Muscle of arm (tissue), 14 donors: ENCODE measurements at places on chromosomes 1 and 21.

DNA sequence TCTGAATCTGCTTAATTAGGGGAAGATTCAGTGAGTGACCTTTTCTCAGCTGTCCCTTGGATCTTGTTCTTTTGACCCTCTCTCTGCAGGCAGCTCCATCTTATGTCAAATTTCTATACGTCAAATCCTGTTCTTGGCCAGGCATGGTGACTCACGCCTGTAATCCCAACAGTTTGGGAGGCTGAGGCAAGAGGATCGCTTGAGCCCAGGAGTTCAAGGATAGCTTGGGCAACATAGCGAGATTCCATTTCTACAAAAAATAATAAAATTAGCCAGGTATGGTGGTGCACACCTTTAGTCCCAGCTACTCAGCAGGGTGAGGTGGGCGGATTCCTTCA lies 12.3 kb upstream of the CDC42 start:
- no peak for DNase-seq

- DNase-seq, result no peak
Measured at GRCh38 chr1:243510928-243511327, 255.1 kb downstream of the SDCCAG8 start.

- no peak for DNase-seq
Measured at GRCh38 chr1:228765168-228765946, 30.1 kb downstream of the RHOU start.

GRCh38 chr1:19648689-19649088 lies 4.6 kb downstream of the NBL1 start:
- no peak for DNase-seq

- DNase-seq, result no peak
Measured at GRCh38 chr1:187491082-187491720, 662.5 kb downstream of the PLA2G4A start.

- peak; percentile 31 for DNase-seq
Measured at GRCh38 chr1:147627435-147628110, 42.8 kb downstream of the ACP6 start.

GRCh38 chr1:92934395-92935378 lies 26.6 kb downstream of the DIPK1A start:
- peak; percentile 77 for DNase-seq

DNA sequence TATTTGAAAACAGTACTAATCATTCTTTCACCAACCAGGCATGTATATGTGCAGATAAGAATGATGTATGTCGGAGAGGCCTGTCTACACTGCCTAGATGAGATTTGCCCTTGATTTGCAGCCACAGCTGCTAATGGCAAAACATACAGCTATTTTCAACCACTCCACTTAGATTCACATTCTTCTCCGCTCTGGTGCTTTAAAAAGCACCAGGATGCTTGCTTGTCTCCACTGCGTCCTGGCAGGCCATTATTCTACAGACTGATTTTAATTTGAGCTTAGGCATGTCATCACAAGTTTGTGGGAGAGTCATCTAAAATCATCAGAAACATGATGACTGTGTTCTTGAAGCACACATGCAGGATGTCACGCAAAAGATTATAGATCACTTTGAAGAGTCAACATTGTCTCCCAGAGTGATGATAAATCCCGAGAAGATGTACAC lies 119.0 kb upstream of the NRIP1 start:
- DNase-seq, result no peak

DNA sequence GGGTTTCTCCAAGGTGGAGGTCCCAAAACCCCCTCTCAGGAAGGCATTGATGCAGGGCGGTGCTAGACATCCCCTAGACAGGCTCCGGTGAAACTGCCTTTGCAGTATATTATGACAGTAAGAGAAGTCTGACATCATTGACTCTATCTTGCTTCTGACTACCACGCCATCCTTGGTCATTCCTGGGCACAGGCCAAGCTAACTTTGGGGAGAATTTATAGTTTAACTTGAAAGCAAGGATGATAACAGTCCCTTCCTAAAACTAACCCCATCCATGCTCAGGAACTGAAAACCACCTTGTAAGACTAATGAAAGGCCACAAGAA lies 30.3 kb downstream of the RSPH1 start:
- DNase-seq, result no peak

DNA sequence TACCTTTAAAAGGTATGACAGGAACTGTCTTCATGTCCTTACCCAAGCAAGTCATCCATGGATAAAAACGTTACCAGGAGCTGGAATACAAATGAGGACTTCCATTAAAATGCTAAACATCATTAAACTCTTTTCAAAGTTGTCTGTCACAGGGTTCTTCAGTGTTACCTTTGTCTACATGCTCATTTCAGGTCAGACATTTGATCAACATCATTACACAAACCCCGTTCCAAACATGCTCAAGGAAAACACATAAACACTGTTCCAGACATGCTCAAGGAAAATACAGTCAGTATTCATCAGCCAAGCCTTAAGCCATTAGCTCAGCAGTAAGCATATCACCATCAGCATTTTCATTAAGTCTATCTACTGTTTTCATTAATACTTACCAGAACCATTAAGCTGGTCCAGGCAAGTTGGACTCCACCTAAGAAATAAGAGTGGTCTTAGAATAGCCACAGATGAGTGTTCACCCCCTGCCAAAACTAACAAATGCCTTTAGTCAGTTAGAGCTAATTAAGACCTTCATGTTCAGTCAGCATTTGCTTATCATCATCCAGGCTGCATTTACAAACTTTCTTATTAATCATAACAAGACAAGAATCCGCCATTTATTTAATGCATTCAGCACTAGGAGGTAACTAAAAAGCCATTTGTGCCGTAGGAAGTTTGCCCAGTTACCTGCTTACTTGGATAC lies 2.2 kb downstream of the GAS5 start:
- no peak for DNase-seq

DNA sequence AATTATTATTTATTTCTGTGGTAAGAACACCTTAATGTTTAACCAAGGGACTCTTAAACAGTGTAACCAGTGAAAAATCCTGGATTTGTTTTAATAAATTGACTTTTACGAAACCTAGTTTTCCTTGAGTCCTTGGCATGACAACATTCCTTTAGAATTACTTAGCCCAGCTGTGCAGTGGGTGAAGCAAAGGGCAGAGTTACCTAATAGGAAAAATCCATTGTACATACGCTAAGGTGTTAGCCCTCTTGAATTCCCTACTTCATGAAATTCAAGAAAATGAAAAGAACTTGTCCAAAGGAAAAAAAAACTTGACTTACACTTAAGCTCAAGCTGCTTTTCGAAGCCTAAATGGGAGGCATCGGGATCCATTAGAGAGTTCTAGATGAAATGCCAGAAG lies 852.0 kb upstream of the ADAMTS5 start:
- no peak for DNase-seq

- DNase-seq, result no peak
Measured at GRCh38 chr21:33117101-33117888, 47.4 kb downstream of the OLIG1 start.

GRCh38 chr1:43867976-43868740 lies 65.4 kb upstream of the ARTN start:
- DNase-seq, result no peak

GRCh38 chr1:214747050-214747635 lies 144.1 kb downstream of the CENPF start:
- DNase-seq, result no peak

DNA sequence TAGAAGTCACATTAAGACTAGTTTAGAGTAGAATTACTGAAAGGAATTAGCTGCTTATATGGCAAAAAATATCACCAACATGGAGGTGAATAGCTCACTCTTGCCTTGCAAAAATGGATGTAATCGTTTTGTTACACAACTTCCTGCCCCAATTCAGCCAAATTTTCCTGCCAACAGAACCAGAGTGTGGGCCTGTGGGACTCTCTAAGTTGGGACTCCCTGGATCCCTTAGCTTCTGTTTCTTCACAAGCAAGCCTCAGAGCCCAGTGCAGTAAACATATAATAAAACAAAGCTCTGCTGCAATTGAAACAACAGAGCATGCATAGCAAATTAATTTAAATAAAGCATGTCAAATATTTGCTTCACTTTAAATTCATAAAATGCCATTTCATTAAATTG lies 232.5 kb downstream of the TNR start:
- no peak for DNase-seq

DNA sequence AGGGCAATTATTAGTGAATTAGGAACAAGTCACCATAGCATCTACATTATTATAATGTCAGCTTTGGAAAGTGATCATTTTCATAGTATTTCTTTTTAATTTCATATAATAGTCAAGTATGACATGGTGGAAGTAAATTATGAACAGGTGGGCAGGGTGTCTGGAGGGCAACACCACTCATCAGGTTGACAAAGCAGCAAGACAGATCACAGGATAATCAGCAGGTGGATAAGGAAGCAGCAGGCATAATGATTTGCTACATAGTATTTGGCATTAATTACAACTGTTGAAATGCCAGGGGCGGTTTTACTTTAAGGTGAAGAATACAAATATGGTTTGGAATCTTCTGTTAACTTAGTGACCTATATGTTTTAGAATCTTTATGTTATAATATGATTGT lies 1342.2 kb downstream of the PLA2G4A start:
- DNase-seq, result no peak

DNA sequence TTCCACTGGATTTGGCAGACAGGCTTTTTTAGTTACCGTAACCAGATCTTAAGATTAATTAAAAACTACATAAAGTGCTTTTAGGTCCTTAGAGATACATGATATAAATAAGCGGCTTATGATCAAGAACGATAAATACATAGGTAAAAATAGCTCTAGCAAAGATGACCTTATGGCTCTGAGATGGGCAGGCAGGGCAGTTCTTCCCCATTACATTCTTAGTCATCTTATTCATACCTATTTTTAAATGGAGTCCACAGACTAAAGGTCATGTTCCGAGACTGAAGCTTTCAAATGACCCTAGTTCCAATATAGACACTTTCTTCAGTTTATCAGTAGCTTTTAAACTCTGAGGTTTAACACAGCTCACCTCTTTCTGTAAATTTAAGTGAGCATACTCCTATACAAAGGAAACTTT lies 4.3 kb downstream of the MCL1 start:
- no peak for DNase-seq

- no peak for DNase-seq
Measured at GRCh38 chr1:163205513-163205912, 2.8 kb upstream of the RGS5 start.

- no peak for DNase-seq
Measured at GRCh38 chr1:194176212-194176611, 989.8 kb upstream of the B3GALT2 start.

DNA sequence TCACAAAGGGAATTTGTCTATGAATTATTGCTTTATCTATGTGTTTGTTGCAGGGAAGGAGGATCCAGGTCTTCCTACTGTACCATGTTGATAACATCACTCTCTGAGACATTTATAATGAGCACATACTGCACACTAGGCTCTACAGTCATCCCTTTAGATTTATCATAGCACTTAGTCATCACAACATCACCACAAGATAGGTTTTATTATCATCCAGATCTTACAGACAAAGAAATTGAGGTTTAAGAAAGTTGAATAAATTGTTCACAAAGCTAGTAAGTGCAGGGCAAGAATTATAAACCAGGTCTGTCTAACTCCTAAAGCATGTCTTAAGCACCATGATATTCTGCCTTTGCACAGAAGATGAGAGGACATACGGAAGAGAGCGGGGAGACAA lies 121.1 kb upstream of the ST6GALNAC5 start:
- DNase-seq, result no peak

GRCh38 chr1:101281751-101282150 lies 44.9 kb downstream of the S1PR1 start:
- no peak for DNase-seq

DNA sequence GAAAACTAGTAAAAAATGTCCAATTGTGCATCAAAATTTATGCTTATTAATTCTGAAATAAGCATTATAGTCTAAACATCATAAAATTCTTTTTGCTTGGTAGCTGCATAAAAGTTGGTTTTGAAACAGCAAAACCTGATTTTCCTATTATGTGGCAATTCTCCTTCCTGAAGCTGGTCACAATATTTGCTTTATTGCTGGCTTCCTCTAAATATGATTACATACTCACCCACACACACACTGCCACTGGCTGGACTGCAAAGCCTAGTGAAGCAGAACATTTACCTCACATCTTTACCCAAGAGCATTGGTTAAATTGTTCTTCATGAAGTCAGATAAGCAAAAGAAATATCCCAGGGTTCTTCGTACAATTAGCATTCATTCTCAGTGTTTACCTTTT lies 103.0 kb downstream of the NR5A2 start:
- no peak for DNase-seq

DNA sequence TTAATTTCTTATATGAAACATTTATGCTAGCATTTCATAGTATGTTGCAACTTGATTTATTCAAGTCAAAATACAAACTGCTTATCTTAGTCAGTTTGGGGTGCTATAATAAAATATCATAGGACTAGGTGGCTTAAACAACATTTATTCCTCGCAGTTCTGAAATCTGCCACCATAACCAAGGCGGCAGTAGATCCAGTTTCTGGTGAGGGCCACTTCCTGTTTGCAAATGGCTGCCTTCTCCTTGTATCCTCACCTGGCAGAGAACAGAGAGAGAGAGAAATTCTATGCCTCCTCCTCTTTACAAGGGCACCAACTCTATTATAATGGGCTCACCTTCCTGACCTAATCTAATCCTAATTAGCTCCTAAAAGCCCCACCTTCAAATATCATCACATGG lies 76.1 kb upstream of the RGS2 start:
- no peak for DNase-seq

DNA sequence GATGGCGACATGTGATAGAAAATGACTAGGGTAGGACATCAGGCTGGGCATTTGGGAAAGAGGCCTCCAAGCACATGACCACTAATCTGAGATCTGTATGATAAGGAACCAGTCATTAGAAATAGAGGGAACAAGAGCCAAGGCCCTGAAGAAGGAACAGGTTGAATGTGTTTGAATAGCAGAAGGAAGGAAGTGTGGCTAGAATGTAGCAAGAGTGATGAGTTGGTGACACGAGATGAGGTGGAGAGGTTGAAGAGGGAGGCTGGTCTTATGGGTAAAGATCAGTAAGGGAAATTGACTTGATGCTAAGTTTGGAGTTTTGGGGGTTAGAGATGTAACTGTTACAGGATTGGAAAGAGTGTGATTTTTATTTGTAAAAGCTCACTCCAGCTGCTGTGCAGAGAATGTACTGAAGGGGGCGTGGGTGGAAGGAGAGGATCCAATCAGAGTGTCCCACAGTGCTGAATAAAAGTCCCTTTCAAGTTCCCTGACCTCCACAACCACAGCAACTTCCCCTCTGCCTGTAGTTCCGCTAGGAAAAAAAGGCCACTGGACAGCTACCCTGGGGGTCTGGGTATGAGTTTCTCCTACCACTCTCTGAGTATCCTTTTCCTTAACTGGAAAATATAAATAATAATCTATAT lies 295.0 kb downstream of the OMA1 start:
- no peak for DNase-seq

GRCh38 chr1:66033781-66034180 lies 241.1 kb downstream of the PDE4B start:
- DNase-seq, result no peak

GRCh38 chr1:53633073-53633704 lies 105.8 kb downstream of the GLIS1 start:
- no peak for DNase-seq

GRCh38 chr1:156462954-156463795 lies 37.4 kb downstream of the MEF2D start:
- DNase-seq, result no peak

- no peak for DNase-seq
Measured at GRCh38 chr1:224632381-224632871, 16.3 kb downstream of the CNIH3 start.
